ENCODE measurements at places on chromosomes 5 and 9.

DNA sequence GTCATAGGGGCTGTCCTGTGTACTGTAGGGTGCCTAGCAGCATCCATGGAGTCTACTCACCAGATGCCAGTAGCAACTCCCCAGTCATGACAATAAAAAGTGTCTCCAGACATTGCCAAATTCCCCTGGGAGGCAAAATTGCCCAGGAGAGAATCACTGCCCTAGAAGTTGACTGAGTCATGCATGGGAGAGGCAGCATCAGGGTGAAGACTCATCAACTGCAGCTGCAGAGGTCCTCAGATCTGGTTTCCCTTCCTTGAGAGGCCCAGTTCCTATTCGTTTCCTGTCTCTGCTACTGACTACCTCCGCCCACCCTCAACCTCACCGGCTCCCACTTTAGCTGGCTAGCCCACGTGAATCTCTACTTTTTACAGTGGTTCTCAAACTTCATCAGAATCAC, 88.6 kb upstream of the AGXT2 start:
- DNase-seq = no peak

DNA sequence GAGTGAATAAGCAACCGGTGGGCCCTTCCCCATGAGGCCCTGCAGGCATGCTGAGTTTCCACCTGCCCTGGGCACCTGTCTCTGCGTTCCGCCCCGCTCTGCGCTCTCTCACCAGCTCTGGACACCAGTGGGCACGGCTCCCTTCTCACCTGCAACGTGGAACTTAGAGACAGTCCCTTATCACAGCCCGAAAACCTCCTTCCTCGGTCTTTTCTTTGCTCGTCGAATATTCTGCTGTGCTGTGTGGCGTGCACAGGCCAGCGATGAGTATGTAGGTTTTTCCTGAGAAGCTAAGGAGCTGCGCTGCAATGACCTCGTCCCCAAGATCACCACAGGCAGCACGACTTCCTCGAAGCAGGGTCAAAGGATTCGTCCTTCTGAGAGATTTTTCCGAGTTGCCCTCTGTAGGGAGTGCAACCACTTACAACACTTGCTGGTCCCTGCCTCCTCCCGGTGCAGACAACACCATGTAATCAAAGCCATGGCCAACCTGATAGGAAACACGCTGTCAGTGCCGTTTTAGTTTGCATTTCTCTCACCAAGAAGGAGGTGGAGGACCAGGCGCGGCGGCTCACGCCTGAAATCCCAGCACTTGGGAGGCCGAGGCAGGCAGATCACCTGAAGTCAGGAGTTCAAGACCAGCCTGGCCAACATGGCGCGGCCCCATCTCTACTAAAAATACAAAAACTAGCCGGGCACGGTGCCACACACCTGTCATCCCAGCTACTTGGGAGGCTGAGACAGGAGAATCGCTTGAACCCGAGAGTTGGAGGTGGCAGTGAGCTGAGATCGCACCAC, 27.2 kb upstream of the NOTCH1 start:
- no peak for DNase-seq

DNA sequence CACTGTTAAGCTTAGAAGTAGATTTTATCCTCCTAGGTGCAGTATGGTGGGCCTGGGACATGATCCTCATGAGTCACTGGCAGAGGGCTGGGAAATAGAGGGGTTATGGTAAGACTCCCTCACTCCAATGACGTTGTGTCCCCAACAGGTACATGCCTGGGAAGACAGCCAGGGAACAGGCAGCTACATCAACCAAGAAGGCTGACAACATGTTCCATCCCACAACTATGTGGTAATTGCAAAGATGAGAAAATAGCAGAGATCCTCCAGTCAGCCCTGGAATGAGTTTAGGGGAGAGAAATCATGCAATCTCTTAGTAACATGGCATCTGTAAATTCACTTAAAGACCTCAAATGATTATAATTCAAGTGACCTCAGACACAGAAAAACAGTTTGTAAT, 114.4 kb upstream of the LIFR start:
- DNase-seq = no peak

DNA sequence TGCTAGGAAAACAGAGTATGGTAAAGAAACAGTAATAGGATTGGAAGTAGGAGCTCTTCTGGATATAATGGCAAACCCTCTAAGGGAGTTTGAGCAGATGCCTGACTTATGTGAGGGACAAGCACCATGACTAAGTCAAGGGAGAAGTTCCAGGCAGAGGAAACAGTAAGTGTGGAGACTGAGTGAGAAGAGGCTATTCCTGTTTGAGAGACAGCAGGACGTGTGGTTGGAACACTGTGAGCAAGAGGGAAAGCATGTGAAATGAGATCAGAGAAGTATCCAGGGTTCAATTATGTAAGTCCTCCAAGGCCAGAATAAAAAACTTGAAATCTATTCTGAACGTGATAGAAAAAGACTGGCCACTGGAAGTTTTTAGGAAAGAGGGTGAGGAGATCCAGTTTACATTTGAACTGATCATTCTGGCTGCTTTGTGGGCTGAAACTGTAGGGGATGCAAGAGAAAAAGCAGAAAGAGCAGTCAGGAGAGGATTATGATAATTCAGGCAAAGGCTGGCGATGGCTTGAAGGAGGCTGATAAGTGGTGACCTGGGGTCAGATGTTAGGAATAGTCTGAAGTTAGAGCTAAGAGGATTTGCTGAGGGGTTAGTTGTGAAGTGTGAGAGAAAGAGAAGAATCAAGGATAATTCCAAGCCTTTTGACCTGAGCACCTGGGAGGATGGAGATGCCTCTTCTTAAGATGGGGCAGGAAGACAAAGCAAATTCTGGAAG, 19.2 kb downstream of the DMAC1 start:
- DNase-seq = no peak

GRCh38 chr5:149264439-149265067, 7.1 kb upstream of the AFAP1L1 start:
- peak; percentile 67 for DNase-seq

- no peak for DNase-seq
Observed at GRCh38 chr9:104608336-104608735, 2.9 kb upstream of the OR13C2 start.

DNA sequence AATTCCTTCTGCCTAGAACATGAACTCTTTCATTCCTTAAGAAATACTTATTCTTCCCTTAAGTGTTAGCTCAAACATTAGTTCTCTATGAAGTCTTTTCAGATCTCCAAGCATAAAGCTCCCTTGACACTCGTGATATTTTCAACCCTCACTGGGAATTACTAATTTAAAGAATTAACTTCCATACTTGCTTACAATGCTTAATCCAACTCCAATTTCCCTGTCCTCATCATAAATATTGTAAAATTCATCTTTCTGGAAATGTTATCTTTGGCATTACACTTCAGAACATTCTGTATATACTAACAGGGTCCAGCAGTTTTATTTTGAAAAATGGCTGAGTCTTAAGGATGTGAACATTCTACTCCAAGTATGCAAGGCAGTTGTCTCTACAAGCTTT, 7.2 kb downstream of the STARD4 start:
- DNase-seq = no peak

DNA sequence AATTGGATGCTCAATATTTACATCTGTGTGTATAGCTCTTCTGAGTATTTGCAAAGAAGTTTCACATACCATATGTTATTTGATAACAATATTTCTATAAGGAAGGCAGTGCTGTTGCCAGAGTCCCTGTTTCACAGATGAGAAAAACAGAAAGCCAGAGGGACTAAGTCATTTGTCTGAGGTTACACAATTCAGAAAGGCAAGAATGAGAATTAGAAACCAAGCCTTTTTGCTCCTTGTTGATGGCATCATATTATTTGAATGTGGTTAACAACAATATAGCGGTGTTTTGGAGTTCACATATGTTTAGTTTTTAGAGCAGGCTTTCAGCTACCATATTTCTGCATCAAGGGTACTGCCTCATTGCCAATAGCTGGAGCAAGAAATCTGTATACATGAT, 110.9 kb upstream of the PRLR start:
- DNase-seq = no peak

- DNase-seq = peak; percentile 27
Observed at GRCh38 chr9:79233542-79233941, 338.2 kb upstream of the TLE4 start.

DNA sequence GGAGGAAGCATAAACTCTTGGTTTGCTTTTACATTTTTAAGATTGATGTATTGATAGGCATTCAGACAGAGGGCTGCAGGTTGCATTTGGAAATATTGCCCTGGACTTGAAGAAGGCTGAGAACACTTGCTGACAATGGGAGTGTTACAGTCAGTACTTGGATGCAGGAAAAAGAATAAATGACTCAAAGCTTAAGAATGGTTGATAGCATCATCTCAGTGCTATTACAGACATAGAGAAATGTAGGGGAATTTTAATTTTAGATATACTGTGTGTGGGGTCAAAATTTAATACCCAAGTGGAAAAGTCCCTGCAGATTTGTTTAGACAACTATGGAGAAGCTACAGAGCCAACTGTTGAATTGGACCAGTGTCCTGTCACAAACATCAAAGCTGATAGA, 101.1 kb downstream of the ISL1 start:
- DNase-seq = no peak

DNA sequence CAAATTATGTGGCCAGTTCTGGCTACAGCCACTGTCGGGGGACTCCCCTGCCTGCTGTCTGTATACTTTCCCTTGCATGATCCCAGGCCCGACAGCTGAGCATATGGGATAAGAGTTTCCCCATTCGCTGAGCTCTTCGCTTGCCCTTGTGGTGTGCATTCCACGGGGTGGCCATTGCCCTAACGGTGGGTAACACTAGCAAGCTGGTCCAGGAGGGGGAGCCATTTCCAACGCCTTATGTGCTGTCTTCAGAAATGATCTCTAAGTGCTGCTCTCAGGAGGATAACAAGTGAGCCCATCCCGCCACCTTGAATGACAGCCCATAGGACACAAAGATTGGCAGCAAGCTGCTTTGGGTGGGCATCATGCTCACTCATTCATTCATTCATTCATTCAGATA, 190.9 kb downstream of the FSTL4 start:
- DNase-seq = peak; percentile 57

DNA sequence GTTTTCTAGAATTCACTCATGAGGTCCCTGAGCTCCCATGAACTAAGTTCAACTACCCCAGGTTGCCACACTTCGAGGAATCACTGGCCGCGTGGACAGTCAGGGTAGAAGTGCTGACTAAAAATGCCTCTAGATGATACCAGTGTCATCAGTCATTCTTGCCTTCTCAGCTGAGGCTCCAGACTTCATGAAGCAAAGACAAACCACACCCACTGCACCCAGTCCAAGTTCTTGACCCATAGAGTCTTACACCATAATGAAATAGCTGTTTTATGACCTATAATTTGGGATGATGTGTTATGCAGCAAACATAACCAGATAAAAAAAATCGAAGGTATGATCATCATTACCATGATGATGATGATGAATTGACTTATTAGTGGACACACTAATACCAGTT, 632.9 kb upstream of the TLE4 start:
- no peak for DNase-seq

DNA sequence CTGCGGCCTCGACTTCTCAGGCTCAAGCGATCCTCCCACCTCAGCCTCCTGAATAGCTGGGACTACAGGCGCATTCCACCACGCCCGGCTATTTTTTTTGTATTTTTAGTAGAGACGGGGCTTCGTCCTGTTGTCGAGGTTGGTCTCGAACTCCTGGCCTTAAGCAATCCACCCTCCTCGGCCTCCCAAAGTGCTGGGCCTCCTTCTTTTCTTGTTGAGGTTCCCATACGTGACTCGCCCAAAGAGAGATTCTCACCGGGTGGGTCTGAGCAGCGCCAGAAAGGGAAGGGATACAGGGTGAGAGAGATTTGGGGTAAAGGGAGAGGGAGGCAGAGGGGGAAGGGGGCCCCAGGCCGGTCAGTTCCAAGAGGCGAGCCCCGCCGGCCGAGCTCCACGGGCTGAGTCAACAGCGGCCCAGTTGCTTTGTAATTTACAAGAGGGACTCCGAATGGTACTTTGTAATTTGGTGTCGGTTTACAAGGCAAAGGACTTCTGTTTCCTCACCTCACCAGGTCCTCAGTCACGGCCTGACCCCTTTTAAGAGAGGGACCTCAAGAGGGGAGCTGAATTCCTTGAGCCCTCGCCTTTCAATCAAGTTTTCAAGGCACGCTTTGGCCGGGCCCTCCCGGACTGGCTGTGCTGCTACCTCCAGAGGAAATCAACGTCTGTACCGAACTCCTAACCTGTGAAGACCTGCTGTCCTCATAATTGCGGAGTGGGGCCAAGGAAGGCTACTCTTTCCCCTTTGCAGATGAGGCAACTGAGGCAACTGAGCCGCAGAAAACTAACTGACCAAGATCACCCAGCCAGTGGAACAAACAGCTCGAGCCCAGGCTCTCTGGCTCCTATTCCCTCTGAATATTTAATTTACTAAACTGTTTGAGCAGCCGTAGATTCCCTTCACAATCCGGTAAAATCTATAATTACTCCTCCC, 3.3 kb upstream of the DMRT2 start:
- no peak for DNase-seq

DNA sequence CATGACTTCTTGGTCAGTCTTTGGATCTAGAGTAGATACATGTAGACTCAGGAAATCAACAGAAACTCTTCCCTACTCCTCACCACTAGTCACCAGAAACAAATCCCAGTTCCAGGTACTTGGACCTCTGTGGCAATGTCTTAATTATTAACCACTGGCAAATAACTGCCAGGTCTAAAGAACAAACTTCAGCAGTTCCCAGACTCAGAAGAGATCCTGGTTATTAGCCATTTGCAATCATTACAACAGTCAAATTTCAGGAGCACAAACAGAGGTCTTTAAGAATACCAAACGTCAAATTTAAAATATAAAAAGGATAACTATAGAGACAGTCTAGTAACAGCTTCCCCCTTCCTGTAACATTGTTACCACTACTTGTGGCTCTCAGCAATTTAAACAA, 10.2 kb downstream of the DIAPH1 start:
- no peak for DNase-seq

GRCh38 chr5:30000231-30000630, 1193.3 kb upstream of the CDH6 start:
- no peak for DNase-seq

DNA sequence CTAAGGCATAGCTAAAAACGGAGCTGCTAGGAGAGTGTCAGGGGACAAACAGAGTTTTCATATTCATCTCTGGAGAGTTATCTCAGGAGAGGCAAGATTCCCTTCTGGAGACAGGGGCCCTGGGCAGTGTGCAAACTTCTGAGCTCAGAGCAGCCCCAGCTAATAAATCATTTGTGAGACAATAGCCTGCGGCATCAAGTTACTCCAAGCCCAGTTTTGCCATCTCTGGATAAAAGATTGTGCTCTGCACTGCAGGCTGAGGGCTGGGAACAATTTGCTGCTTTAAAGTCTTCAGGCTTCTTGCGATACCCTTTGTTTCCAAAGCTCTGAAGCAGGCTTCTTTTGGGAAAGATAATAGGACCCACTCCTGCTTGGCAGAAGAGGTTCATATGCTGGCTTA, 164.3 kb upstream of the BRINP1 start:
- no peak for DNase-seq

- DNase-seq = no peak
Observed at GRCh38 chr9:123453831-123454321, 97.9 kb downstream of the CRB2 start.

- DNase-seq = no peak
Observed at GRCh38 chr5:90131383-90132133, 278.0 kb downstream of the CETN3 start.

GRCh38 chr9:99046542-99047071, 58.3 kb upstream of the TGFBR1 start:
- DNase-seq = no peak
